Type B pancreatic cell (in vitro differentiated cells): ENCODE measurements at places on chromosomes 7 and 10. TPM values are rescaled to one million over a fixed set of nuclear protein-coding genes. Genes with fewer than 3 reads are reported as not detected.
A peak's percentile ranks its signal among the peaks of the same experiment; 100 is the strongest.

- H3K27ac ChIP-seq, result peak overlapping the region; percentile 44
- no peaks in the 10 kb centered on the region for H3K36me3 ChIP-seq
- H3K27me3 ChIP-seq, result peaks cover 22% of the 10 kb centered on the region
Measured at GRCh38 chr7:99837649-99838361, 10.0 kb downstream of the CYP3A43 start.

- H3K36me3 ChIP-seq, result no peaks in the 10 kb centered on the region
- H3K27ac ChIP-seq, result no peak overlapping the region
- no peaks in the 10 kb centered on the region for H3K4me1 ChIP-seq
- no peaks in the 10 kb centered on the region for H3K27me3 ChIP-seq
- no peak overlapping the region for H3K4me3 ChIP-seq
Measured at GRCh38 chr10:95837783-95838182, 70.0 kb upstream of the CC2D2B start.

GRCh38 chr10:79995979-79996634 is 47.2 kb upstream of the SFTPD start:
- peaks cover 14% of the 10 kb centered on the region for H3K27me3 ChIP-seq
- H3K4me1 ChIP-seq, result no peaks in the 10 kb centered on the region
- no peak overlapping the region for H3K27ac ChIP-seq
- DNase-seq, result no peak

- no peak for DNase-seq
- peaks cover 34% of the 10 kb centered on the region for H3K4me1 ChIP-seq
- no peak overlapping the region for H3K27ac ChIP-seq
Measured at GRCh38 chr10:93072713-93073538, 767 bp upstream of the CYP26A1 start.

- no peak overlapping the region for H3K27ac ChIP-seq
- peaks cover under 1% of the 10 kb centered on the region for H3K4me1 ChIP-seq
- no peak overlapping the region for H3K4me3 ChIP-seq
- no peaks in the 10 kb centered on the region for H3K27me3 ChIP-seq
- no peak for DNase-seq
Measured at GRCh38 chr7:112112822-112113255, 93.4 kb downstream of the DOCK4 start.

DNA sequence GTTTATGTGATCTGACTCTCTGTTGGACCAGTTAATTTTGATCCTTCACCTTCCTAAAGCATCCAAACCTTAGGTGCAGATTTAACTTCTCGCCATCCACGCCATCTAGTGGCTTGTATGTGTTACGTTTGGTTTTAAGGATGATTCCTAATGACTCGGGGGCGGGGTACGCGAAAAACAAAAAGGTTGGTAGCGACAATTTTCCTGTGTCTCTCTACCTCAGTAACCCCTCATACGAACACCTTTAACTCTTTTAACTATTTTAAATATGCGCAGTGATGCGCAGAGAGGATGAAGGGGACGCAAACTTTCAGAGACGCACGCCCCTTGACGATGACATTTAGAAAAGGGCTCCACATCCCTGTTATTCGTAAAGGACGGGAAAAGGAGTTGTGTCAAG is 714 bp upstream of the KCND2 start:
- H3K27ac ChIP-seq, result peak overlapping the region; percentile 75
- peaks cover 33% of the 10 kb centered on the region for H3K27me3 ChIP-seq
- H3K4me1 ChIP-seq, result peaks cover 4% of the 10 kb centered on the region
- H3K4me3 ChIP-seq, result peak overlapping the region; percentile 100
- no peak for DNase-seq
- H3K36me3 ChIP-seq, result no peaks in the 10 kb centered on the region

DNA sequence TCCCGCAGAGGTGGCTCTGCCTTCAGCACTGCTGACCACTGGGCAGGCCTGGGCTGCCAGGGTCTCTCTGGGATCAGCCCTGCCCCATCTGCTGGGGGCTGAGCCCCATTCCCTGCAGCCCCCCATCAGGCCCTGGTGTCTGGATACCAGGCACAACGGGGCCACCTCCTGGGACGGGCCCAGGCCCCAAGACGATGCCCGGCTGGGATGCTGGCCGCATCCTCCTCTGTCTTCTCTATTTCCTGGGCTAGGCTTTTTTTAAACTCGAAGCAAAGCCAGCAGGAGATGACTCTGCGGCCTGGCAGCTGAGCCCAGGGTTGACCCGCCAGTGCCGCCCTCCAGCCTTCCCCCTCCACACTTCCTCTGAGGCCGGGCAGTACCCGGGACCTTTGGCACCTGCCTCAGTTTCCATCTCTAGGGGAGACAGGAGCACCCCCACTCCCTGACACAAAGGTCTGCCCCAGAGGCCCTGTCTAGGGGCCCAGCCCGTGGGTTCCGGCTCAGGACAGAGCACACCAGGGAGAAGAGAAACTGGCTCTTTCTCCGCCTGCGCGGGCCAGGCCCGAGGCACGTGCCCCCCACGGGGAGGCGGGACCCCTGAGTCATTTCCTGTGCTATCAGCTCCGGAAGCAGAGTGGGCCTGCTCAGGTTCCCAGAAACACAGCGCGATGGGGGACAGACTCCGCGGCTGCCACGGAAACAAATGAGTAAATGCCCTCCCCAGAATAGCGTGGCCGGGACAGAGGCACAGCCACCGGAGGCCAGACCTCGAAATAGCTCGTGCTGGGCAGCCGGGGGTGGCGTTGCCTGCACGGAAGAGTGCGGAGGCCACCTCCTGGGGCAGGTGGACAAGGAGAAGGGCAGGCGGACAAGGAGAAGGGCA is 84.6 kb upstream of the PDGFA start:
- H3K36me3 ChIP-seq, result no peaks in the 10 kb centered on the region
- no peak overlapping the region for H3K4me3 ChIP-seq
- DNase-seq, result no peak

SFXN2 gene
- total RNA-seq, result 27.8 and 35.8 TPM in 2 replicates

FFAR4 gene
- total RNA-seq, result 0.70 and 1.2 TPM in 2 replicates

NPFFR1 gene
- not detected in 2 replicates for total RNA-seq

CALD1 gene
- total RNA-seq, result 169 and 218 TPM in 2 replicates
